GM13977 (cell line): ENCODE measurements at places on chromosomes 16 and 17.
A peak's percentile ranks its signal among the peaks of the same experiment; 100 is the strongest.

DNA sequence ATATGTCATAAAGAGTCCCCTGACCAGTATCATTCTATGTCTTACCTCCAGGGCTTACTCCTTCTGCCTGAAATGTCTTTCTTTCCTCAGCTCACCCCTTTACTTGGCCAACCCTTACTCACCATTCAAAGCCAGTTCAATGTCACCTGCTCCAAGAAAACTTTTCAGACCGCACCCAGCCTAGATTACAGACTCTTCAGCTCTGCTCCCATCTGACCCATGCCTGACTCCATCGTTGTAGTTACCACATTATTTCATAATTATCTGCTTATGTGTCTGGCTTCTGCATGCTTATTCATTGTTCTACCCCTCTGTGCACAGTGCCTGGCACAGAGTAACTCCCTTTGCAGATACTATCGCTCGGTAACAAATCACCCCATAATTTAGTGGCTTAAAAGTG, 62.5 kb upstream of the TOB1 start:
- DNase-seq: no peak

DNA sequence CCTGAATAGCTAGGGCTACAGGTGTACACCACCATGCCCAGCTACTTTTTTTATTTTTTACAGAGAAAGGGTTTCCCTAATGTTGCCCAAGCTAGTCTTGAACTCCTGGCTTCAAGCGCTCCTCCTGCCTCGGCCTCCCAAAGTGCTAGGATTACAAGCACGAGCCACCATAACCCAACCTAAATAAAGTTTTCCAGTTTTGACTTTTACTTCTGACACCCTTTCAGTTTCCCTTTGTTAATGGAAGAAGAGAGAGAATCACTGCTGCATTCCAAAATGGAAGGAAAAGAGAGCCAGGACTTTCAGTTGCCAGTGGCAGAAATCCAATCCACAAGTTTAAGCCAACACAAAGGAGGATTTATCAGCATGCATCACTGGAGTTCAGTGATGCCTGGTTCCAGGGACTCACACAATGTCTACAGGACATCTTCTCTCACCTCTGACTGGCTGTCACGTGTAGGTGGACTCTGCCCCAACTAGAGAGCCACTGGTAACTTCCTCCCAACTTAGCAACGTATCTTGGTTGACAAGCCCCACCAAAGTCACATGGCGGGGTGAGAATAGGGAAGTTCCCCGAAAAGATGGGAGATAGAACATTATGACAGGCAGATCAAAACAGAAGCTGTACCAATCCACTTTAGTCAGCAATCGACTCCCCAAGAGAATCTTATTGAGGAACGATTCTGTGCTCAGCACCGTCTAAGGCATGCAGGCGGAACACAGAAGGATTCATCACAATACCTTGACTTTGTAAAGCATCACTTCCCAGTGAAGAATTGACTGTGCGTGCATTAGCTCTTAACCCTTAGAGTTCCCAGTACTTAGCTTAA, 46.5 kb downstream of the GAS7 start:
- DNase-seq: no peak

DNA sequence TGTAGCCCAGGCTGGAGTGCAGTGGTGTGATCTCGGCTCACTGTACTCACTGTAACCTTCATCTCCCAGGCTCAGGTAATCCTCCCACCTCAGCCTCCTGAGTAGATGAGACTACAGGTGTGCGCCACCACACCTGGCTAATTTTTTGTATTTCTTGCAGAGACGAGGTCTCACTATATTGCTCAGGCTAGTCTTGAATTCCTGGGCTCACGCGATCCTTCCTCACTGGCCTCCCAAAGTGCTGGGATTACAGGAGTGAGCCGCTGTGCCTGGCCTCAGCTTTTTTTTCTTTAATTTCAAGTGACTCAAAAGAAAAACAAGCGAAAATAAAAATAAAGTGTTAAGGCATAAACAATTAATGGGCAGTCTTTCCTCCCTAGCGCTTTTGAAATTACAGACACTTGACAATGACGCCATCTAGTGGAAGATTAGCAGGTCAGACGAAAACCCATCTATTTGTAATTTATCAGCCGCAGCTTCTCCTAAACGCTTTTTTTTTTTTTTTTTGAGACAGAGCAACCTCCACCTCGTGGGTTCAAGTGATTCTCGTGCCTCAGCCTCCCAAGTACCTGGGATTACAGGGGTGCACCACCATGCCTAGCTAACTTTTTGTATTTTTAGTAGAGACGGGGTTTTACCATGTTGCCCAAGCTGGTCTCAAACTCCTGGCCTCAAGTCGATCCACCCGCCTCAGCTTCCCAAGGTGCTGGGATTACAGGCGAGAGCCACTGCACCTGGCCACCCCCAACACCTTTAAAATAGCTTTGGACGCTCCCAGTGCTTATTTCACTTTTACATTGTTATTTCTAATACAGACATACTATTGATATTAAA, 28.1 kb upstream of the PECAM1 start:
- peak; percentile 56 for DNase-seq

GRCh38 chr17:74176546-74177001, 26.9 kb upstream of the RPL38 start:
- DNase-seq: peak; percentile 69

- no peak for DNase-seq
Measured at GRCh38 chr16:8878523-8878911, 3.6 kb upstream of the LITAFD start.

- DNase-seq: no peak
Measured at GRCh38 chr17:27743281-27743885, 56.9 kb downstream of the NOS2 start.

GRCh38 chr17:32491371-32492263, 4.8 kb downstream of the CDK5R1 start:
- DNase-seq: peak; percentile 60
